ENCODE measurements at places on chromosomes 7 and 10.

GRCh38 chr10:114905450-114905849, 32.5 kb upstream of the TRUB1 start:
- DNase-seq: peak; percentile 37

DNA sequence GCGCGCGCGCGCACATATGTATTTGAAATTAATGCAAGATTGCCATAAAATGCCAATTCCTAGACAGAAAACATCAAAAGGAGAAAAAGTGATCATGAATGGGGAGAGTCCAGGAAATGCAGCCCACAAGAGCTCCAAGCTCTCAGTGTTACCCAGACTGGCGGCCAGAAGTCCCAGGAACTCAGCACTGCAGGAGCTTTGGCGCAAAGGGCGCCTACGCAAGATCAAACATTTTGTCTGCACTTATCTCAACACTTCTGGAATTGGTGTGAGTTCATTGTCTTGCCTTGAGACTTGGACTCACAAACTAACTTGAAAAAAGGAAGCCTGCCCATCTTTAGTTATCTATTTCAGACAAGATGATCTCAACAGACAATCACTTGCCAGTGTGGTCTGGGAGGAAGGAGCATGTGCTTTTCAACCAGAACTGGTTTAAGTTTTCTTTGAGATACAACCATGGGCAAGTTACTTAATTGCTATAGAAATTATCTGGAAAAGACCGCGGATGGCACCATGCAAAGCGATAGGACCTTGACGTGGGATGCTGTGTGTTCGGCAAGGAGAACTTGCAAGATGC, 77.2 kb downstream of the KIAA1549 start:
- no peak for DNase-seq

- no peak for DNase-seq
These were observed 292.0 kb upstream of the FZD8 start for GRCh38 chr10:35933940-35934641.

DNA sequence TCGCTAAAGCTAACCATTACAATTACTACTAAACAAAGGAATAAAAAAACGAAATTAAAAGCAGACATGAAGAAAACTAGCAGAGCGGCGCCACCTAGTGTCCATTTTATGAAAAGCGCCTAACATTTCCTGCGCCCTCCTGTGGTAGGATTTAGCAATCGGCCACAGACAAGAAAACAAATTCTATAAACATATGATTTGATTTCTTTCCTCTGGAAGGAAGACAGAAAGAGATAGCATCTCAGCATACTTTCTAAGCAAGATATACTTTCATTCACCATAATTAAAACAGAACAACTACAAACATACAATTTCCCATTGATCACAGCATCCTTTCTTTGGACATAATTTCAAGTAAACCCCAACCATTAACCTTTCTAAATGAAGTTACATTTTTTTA, 337.7 kb upstream of the NPVF start:
- DNase-seq: peak; percentile 80

DNA sequence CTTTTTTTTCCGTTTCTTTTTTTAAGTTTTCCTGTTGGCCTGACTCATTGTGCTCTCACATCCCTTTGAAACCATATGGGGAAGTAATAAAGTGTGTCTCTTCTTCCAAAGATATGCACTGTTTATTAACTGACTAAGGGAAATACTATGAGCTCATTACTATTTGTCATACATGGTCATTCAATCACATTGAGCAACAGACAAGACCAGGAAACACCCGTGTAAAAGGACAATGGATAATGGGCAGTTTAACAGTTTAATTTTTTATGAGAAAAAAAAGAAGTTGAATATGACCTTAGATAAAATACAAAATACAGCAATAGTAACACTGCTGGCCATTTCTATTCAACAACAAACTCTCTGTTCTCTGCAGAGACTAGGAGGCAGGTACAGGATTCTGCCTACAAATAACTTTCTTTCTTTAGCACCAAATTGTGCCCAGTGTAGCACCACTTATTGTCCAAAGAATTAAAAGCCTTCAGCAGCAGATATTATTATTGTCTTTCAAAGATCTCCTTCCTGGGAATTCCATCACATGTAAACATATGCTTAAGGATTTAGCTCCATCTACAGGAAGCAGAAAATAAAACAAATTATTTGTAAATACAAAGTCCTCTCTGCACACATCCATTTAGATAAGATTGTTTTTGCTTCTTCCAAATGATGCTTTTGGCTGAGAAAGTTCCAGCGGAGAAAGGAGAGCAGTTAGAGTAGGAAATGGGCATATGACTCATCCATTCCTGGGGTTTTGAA, 55.0 kb upstream of the AKR1E2 start:
- peak; percentile 97 for DNase-seq

- no peak for DNase-seq
These were observed 617.4 kb downstream of the CCSER2 start for GRCh38 chr10:84945791-84946190.

- no peak for DNase-seq
These were observed 31.0 kb downstream of the PDE1C start for GRCh38 chr7:32039000-32039756.

DNA sequence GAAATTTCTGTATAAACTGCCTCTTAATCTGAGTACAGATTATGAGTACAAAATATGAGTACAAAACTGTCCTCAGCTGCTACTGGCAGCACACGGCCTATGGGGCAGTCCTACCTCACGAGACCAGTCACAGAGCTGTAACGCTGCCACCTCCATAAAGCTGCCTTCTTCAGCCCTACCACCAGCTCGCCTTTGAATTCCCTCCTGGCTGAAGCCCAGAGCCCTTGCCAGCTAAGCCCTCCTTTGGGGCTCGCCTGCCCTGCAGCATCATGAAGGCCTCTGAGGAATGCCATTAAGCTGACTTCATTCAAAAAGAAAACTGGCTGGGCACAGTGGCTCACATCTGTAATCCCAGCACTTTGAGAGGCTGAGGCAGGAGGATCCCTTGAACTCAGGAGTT, 180.0 kb upstream of the SH2B2 start:
- DNase-seq: no peak
